ENCODE measurements at places on chromosomes 12 and 14.

GRCh38 chr12:50282721-50283228, 545 bp downstream of the LIMA1 start:
- DNase-seq = no peak

DNA sequence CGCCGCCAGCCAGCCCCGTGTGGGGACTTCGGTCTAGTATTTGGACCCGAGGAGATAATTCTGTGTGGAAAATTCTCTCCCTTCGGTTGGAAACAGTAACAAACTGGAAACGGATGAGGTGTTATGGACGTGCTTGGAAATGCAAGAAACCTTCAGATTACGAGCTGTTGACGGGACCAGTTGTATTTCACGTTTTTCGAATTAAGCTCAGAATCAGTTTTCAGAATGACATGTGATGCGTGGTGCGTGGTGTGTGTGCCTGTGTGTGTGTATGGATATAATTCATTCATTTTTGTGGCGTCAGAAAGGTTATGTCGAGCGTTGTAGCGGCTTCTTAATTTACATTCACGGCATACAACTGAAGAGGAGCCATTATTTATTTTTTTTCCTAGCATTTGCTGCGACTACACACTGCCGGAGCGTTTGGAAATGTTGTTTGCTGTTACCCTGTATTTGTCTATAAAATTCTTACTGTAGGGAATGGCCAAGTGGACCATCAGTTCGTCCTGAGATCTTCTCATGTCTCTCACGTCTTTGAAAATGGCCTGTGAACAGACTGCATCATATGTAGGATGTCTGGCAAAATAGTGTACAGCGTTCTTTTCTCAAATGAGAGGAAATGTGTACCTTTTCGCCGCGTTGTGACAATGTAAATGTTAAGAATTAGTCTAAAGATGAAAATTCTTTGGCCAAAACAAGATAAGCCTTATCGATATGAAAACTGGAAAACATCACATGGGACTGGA, 1.3 kb downstream of the TRAF3 start:
- DNase-seq = no peak

DNA sequence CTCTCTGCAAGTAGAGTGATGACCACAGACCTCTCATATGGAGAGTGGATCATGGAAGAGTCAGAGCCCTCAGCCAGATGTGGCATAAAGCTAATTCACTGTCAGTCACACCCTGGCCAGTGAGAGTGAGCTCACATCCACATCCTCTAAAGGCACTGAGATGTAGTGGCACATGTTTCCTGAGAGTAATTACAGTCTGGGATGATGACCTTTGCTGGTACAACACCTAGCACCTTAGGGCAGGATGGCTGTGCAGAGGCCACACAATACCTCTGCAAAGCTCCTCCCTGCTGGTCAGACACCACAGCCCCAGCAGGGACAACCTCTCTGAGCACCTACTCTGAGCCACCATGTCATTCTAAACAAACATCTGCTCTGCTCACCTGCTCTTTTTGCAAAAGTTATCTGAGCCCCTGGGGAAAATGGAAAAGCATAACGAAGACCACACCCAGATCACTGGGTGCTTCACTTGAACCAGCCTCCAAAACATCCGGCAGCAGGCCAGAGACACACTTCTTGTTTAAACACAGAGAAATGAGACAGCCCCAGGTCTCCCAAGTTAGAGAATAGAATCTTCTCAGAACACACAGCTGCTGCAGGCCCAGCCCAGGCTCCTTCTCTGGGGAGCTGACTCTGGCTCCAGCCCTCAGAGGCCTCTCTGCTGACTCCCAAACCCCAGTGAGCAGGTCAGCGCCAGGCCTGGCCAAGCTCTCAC, 30.3 kb downstream of the PITPNM2 start:
- DNase-seq = no peak

GRCh38 chr14:51019089-51019488, 74.8 kb upstream of the PYGL start:
- no peak for DNase-seq

DNA sequence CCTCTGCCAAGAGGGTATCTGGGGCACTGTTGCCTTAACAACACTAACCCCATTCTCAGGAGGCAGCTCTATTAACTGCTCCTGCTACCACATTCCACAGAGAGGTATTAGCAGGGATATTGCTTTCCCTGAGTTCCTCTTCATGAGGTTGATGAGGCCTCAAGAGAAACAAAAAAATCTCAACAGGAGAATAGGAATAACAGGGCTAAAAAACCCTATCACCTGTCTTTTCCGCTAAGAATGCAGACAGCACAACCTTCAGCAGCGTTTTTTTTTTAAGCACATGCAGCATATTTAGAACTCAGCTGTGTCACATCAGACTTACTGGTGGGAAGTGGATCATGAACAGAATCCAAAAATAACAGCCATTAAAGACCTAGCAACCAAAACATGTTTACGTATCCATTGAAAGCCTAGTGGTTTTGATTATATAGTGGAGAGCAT, 29.2 kb downstream of the ATF7 start:
- no peak for DNase-seq
